Vein endothelial cell (primary cell): ENCODE measurements at places on chromosomes 6 and 20. TPM values are rescaled to one million over a fixed set of nuclear protein-coding genes. Genes with fewer than 3 reads are reported as not detected.

Gene CDSN
- under 0.01 TPM in 1 of 2 replicates, not detected in the other for total RNA-seq

Gene PDE7B
- total RNA-seq, result 28.1 and 52.6 TPM in 2 replicates

Gene STMND1
- total RNA-seq, result not detected in 2 replicates

Gene DUSP15
- 0.19 and 0.65 TPM in 2 replicates for total RNA-seq

Gene MOG
- not detected in 2 replicates for total RNA-seq

Gene TAGAP
- total RNA-seq, result not detected in 2 replicates

Gene GPANK1
- 15.1 and 17.3 TPM in 2 replicates for total RNA-seq

Gene ARFGEF3
- total RNA-seq, result 6.9 and 7.9 TPM in 2 replicates

Gene KCNQ5
- total RNA-seq, result under 0.01 and 0.10 TPM in 2 replicates

Gene TUBB2B
- 2.0 and 5.6 TPM in 2 replicates for total RNA-seq

Gene DDO
- 0.33 TPM in 1 of 2 replicates, not detected in the other for total RNA-seq

Gene CAP2
- total RNA-seq, result under 0.01 and 0.48 TPM in 2 replicates

Gene BTNL2
- not detected in 2 replicates for total RNA-seq

Gene RALGAPA2
- total RNA-seq, result 34.3 and 44.9 TPM in 2 replicates

Gene SNX3
- total RNA-seq, result 138 and 184 TPM in 2 replicates

Gene DPPA5
- not detected in 2 replicates for total RNA-seq

Gene CEP250
- total RNA-seq, result 18.6 and 25.5 TPM in 2 replicates
